ENCODE measurements at places on chromosomes 11 and 22.

GRCh38 chr11:101202614-101203013, 73.0 kb upstream of the PGR start:
- H3K36me3 ChIP-seq: no peaks in the 10 kb centered on the region
- H3K4me3 ChIP-seq: no peak overlapping the region
- H3K4me1 ChIP-seq: no peaks in the 10 kb centered on the region
- no peak for DNase-seq
- no peak overlapping the region for H3K27ac ChIP-seq

- peak overlapping the region; percentile 76 for H3K4me3 ChIP-seq
- H3K36me3 ChIP-seq: no peaks in the 10 kb centered on the region
- no peaks in the 10 kb centered on the region for H3K27me3 ChIP-seq
- DNase-seq: no peak
Measured at GRCh38 chr11:14500181-14500651, 605 bp upstream of the COPB1 start.

DNA sequence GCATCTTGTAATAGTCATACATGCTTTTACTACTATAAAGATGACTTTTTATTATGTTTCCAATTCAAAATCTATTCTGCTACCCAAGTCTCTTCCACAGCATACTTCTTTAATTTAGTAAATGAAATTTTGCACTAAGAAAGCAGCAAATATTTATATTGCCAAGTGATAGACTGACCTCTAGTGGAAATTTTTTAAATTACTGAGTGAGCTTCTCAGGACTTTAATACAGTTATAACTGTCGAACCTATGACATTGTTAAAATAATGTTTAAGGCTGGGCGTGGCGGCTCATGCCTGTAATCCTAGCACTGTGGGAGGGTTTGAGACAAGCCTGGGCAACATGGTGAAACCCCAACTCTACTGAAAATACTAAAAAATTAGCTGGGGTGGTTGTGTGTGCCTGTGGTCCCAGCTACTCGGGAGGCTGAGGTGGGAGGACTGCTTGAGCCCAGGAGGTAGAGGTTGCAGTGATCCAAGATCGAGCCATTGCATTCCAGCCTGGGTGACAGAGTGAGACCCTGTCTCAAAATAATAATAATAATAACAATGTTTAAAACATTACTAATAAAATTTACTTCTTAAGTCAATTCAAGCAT, 27.3 kb downstream of the STK33 start:
- H3K4me1 ChIP-seq: no peaks in the 10 kb centered on the region
- H3K4me3 ChIP-seq: no peak overlapping the region
- DNase-seq: no peak
- H3K36me3 ChIP-seq: no peaks in the 10 kb centered on the region

DNA sequence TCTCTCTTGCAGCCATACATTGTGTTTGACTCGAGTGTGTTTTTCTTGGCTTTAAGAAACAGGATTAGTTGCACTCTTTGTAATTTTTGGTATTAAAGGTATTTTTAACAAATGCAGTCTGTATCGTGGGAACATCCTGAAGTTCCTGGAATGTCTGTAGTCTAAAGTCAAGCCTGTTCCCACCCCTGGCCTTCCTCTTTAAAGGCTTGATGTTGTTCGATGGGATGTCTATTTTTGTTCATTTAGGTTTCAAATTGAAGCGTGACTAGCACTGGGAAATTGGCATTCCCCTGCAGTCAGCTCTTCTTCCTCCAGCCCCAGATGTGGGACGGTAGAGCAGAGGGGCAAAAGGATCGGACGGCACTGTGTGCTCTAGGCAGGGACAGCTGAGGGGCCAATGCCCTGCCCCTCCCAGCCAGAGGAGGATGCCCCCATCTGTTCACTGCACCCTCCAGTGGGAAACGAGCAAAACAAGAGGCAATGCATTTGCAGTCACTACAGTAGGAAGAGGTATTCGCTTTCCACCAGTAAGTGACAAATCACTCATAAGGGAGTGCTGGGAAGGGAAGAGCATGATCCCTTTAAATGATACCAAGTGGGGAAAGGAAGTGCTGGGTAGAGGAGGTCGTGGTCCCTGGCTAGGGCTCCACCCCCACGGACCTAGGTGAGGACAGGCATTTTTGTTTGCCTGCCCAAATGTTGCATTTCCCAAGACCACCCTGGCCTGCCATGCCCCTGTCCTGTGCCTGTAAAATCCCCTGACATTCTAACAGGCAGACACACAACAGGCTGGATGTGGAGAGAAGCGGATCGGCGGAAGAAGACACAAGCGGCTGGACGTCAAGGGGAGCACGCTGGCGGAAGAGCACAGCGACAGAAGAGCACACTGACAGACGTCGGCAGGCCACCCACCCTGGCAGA, 47.4 kb upstream of the SEPTIN5 start:
- H3K27me3 ChIP-seq: no peaks in the 10 kb centered on the region
- no peak for DNase-seq
- H3K4me3 ChIP-seq: no peak overlapping the region
- no peaks in the 10 kb centered on the region for H3K36me3 ChIP-seq
- peaks cover 11% of the 10 kb centered on the region for H3K4me1 ChIP-seq
- H3K27ac ChIP-seq: no peak overlapping the region

DNA sequence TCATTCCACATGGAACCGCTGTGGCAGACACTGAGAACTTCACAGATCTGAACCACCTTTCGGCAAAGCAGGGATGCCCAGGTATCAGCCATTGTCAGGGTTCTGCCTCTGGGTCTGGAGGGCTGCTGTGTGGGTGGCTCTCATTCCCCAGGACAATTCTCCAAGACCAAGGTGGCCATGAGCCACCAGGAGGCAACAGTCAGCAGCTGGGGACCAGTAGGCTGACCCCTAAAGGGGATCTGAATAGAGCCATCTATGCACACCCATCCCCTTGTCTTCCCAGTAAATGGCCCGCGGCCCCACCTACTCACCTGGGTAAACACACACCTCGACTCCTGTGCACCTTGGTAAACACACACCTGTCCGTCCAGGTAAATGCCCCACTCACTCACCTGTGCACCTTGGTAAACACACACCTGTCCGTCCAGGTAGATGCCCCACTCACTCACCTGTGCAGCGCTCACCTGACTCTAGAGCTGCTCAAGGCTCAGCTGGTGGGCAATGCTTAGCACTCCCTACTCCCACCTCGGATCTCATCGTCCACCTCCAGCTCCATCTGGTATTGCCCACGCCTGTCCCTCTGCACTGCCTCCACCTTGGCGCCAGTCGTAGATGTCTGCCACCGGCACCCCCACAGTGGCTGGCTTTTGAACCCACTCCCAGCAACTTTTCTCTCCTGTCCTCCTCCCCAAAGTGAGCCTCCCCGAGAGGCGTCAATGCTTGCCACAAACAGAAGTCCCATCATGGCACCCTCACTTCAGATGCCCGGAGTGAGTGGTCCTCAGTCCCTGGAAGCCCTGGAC, 10.2 kb downstream of the SLC25A1 start:
- no peak for DNase-seq
- no peak overlapping the region for H3K27ac ChIP-seq
- H3K4me3 ChIP-seq: no peak overlapping the region
- H3K36me3 ChIP-seq: no peaks in the 10 kb centered on the region

DNA sequence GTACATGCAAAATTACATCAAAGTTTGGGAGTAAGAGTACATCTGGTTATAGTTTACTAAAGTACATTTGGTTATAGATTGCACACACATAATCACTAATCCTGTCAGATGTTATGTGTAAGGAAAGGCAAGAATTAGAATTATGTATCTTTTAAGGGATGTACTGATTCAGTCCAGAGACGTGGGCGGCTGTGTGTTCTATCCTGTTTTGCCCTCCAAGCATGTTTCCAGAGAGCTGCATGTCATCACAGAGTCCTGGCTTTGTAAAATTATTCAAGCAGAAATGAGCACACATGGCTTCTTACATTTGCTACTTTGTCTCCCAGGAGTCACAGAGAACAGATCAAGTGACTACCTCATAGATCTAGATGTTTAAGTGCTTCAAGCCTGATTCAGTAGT, 33.2 kb upstream of the CEP126 start:
- H3K27ac ChIP-seq: no peak overlapping the region
- H3K27me3 ChIP-seq: no peaks in the 10 kb centered on the region
- DNase-seq: no peak
- no peaks in the 10 kb centered on the region for H3K4me1 ChIP-seq
- H3K4me3 ChIP-seq: no peak overlapping the region

DNA sequence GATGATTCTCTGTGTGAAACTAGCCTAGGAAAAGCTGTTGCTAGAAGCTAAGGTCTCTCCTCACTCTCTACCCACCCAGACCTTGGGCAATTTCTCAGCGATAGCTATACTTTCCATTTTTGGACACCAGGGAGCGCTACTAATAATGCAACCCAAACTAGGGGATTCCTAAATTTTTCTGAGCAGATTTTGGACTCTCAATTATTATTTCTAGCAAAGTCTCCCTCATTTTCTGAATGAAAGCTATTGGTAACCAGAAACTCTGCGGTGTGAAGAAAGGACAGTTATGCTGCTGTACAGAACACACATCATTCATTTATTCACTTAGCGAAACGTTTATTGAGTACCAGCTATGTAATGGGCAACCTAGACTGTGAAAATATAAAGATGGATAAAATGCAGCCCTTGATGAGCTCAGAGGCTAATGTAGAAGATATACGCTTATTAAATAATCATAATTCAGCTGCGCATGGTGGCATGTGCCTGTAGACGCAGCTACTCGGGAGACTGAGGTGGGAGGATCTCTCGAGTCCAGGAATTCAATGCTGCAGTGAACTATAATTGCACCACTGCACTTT, 6.1 kb upstream of the STIM1 start:
- no peak for DNase-seq
- H3K27me3 ChIP-seq: no peaks in the 10 kb centered on the region
- H3K4me1 ChIP-seq: peaks cover 14% of the 10 kb centered on the region
- no peaks in the 10 kb centered on the region for H3K36me3 ChIP-seq
- H3K4me3 ChIP-seq: no peak overlapping the region

DNA sequence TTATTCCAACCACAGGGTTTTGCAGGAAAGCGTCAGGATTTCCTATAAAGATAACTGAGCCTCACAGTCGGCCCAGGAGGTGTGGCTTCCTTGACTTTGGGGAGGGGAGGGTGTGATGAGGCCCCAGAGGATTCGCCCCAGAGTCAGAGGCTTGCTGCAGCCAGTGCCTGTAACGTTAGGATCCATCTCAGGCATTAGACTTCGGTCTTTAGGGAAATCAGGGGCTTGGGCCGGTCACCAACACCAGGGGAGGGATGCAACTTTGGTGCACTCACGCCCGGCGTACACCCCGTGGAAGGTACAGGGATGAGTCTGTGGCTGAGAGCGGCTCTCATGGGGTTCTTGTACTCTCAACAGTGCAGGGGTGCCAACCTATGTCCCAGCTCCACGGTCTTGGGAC, 5.7 kb upstream of the ANO1 start:
- H3K27ac ChIP-seq: no peak overlapping the region
- no peaks in the 10 kb centered on the region for H3K27me3 ChIP-seq
- H3K4me3 ChIP-seq: no peak overlapping the region
- DNase-seq: no peak
- peaks cover 1% of the 10 kb centered on the region for H3K4me1 ChIP-seq
- no peaks in the 10 kb centered on the region for H3K36me3 ChIP-seq
